NCI-H1105 treated with DMSO at 0.1 percent for 48 hours (cell line): ENCODE measurements at places on chromosomes 6 and 20.
A peak's percentile ranks its signal among the peaks of the same experiment; 100 is the strongest.

GRCh38 chr6:65546894-65547293 is 160.1 kb downstream of the EYS start:
- no peak for DNase-seq

GRCh38 chr6:130778946-130779657 is 48.1 kb upstream of the SMLR1 start:
- DNase-seq, result no peak

DNA sequence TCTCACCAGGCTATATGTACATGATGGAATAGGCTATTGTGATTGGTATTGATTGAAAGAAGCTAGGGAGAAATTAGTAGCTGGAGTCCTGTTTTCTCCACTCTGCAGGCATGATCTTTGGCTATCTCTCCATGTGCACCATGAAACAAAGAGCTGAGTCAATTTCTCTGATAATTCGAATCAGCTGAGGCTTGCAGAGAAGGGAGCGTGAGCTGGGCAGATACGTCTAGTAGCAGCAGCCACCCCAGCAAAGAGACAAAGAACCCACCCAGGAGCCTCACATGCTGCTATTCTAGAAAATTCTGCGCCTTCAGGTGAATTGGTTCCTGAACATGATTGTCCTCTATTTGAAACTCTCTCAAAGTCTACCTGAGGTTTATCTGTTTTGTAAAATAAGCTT is 6.9 kb upstream of the SGK1 start:
- no peak for DNase-seq

DNA sequence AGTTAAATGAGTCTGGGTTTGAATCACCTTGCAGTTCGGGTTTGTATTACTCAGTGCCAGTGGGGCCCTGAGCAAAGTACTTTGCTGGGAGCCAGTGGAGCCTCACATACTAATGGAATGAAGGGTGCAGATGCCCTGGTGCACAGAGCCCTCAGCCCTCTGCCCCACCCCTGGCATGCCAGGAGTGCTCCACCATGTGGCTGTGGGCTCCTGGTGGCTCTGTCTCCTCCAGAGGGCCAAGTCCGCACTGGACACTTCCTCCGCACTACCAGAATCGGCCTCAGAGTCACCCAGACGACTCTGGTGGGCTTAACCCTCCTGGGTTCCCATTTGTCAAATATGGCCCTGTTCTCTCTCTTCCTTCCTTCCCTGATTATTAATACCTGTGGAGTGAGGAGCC is 94.0 kb downstream of the STK35 start:
- DNase-seq, result no peak

GRCh38 chr20:63519668-63520503 is 679 bp upstream of the PPDPF start:
- DNase-seq, result peak; percentile 44

- DNase-seq, result no peak
Observed at GRCh38 chr6:45927421-45928320, 88.0 kb downstream of the CLIC5 start.

DNA sequence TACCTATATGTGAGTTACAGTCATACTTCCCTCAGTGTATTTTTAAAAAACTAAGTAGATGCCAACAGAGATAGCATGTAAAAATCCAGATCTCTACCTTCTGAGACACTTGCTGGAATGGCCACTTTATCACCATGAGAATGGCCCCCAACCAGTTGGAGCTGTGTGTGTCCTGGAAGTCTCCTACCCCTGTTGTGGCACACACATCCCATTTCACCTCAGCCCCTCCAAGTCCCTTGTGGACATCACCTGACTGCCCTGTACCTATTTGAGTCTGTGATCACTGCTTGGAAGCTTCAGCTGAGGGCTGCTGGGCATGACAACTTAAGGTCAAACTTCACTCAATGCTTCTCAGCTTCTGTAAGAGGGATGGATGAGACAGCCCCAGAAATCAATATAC is 24.1 kb downstream of the MOCS1 start:
- no peak for DNase-seq

GRCh38 chr6:14501240-14501639 is 383.7 kb downstream of the CD83 start:
- DNase-seq, result no peak

GRCh38 chr20:24017458-24017755 is 28.8 kb upstream of the GGTLC1 start:
- no peak for DNase-seq

GRCh38 chr20:32007787-32008616 is 2.2 kb upstream of the CCM2L start:
- no peak for DNase-seq
